ENCODE measurements at places on chromosomes 16 and 17. TPM values are rescaled to one million over a fixed set of nuclear protein-coding genes. Genes with fewer than 3 reads are reported as not detected.

GRCh38 chr17:8124350-8125153, 646 bp upstream of the HES7 start:
- DNase-seq = no peak

- no peak for DNase-seq
Measured at GRCh38 chr17:43427362-43428043, 28.7 kb downstream of the ARL4D start.

GRCh38 chr17:17044846-17045561, 2.7 kb downstream of the MPRIP start:
- peak; percentile 56 for DNase-seq

- DNase-seq = no peak
Measured at GRCh38 chr16:65312071-65312470, 190.2 kb upstream of the CDH11 start.

DNA sequence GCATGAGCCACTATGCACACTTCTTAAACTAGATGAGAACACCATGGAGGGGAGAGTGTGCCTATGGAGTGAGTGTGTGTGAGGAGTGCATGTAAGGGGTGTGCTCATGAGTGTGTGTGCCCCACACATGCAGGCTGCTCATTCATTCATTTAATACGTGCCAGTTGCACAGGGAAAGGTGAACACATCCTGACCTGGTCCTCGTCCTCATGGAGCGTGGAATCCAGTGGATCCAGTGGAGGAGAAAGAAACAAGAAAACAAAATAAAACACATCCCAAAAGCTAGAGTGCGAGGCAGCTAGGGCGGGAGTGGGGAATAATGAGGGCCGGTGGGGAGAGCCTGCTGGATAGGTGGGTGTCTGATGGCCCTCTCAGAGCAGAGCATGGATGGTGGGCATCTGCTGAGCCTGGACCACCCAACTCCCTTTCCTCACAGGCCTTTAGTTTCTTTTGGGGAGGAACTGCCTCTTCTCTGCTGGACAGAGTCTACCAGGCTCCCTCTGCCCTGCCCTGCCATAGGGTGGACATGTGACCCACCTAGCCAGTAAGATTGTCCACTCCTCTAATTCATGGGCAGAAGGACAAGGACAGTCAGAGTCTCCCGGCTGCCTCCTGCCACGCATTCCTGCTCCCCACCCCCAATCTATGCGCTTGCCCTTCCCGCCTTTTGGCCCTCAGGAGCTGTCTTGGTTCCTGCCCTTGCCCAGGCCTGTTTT, 204.3 kb downstream of the RAB11FIP4 start:
- no peak for DNase-seq

- no peak for DNase-seq
Measured at GRCh38 chr17:71869293-71869692, 251.5 kb upstream of the SOX9 start.

- DNase-seq = no peak
Measured at GRCh38 chr17:2965621-2966595, 97.5 kb downstream of the OR1D5 start.

DNA sequence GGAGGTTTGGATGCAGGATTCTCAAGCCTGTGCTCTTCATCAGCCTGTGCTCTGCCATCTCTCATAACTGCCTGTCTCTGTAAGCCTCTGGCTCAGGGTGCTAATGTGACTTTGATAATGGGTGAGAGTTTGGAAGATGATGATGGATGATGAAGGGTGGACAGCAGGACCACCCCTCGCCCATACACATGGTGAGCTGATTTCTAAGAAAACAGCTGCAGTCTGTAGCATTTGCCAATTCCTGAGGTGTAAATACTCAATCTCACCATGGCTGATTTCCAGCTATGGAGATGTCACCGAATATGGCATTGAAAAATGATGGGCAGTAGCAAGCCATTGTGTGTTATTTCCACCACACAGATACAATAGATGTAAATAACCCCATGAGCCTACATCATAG, 74.2 kb downstream of the ARSG start:
- no peak for DNase-seq

- DNase-seq = no peak
Measured at GRCh38 chr16:24538756-24539294, 541 bp upstream of the RBBP6 start.

DNA sequence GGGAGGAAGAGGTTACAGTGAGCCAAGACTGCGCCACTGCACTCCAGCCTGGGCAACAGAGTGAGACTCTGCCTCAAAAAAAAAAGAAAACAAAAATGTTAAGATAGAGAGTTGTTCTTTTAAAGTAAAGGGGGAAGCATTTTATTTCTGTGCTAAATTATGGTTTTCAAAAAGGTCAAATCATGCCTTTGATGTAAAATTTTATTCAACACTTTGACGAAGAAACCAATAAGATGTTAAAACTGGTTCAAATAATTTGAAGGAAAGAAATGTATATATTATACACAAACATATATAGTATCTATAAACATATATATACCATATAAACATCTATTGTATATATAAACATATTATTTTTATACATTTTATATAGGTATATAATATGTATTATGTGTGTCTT, 43.4 kb upstream of the RPH3AL start:
- DNase-seq = no peak

- DNase-seq = no peak
Measured at GRCh38 chr17:4344926-4345325, 21.5 kb downstream of the UBE2G1 start.

DNA sequence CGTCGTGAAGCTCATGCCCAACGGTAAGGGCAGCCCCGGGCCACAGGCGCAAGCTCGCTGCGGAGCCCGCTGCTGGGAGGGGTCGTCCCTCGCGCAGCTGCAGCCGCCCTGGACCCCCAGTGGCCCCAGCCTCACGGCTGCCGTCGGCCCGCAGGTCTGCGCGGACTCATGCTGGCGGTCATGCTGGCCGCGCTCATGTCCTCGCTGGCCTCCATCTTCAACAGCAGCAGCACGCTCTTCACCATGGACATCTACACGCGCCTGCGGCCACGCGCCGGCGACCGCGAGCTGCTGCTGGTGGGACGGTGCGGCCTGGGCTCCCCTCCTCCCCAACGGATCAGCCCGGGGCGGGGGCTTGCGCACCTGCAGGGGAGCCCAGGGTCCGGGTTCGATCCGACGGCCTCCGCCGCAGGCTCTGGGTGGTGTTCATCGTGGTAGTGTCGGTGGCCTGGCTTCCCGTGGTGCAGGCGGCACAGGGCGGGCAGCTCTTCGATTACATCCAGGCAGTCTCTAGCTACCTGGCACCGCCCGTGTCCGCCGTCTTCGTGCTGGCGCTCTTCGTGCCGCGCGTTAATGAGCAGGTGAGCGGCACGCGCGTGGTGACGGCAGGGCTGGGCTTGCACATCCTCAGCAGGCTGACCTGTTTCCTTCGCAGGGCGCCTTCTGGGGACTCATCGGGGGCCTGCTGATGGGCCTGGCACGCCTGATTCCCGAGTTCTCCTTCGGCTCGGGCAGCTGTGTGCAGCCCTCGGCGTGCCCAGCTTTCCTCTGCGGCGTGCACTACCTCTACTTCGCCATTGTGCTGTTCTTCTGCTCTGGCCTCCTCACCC, 5.8 kb downstream of the SLC5A2 start:
- no peak for DNase-seq

- no peak for DNase-seq
Measured at GRCh38 chr17:31294231-31294630, 2.8 kb downstream of the OMG start.

GRCh38 chr17:58084317-58084981, 1.2 kb downstream of the DYNLL2 start:
- DNase-seq = no peak

- no peak for DNase-seq
Measured at GRCh38 chr16:67605641-67606040, 39.3 kb upstream of the CARMIL2 start.

- no peak for DNase-seq
Measured at GRCh38 chr17:80393241-80393890, 21.6 kb upstream of the ENDOV start.

- DNase-seq = no peak
Measured at GRCh38 chr17:80960037-80960796, 31.4 kb upstream of the CHMP6 start.

GRCh38 chr17:2055292-2056205, 646 bp downstream of the HIC1 start:
- DNase-seq = no peak

- peak; percentile 68 for DNase-seq
Measured at GRCh38 chr17:56779898-56780777, 53.6 kb downstream of the C17orf67 start.

- DNase-seq = no peak
Measured at GRCh38 chr17:59826706-59827453, 65.9 kb downstream of the TUBD1 start.

GRCh38 chr17:14325618-14326167, 24.8 kb downstream of the HS3ST3B1 start:
- no peak for DNase-seq

- DNase-seq = no peak
Measured at GRCh38 chr16:55592306-55592705, 25.8 kb downstream of the CAPNS2 start.

- peak; percentile 79 for DNase-seq
Measured at GRCh38 chr16:73064212-73064993, 16.5 kb upstream of the ZFHX3 start.

GRCh38 chr17:16584273-16584995, 15.4 kb upstream of the ZNF287 start:
- DNase-seq = peak; percentile 96

DNA sequence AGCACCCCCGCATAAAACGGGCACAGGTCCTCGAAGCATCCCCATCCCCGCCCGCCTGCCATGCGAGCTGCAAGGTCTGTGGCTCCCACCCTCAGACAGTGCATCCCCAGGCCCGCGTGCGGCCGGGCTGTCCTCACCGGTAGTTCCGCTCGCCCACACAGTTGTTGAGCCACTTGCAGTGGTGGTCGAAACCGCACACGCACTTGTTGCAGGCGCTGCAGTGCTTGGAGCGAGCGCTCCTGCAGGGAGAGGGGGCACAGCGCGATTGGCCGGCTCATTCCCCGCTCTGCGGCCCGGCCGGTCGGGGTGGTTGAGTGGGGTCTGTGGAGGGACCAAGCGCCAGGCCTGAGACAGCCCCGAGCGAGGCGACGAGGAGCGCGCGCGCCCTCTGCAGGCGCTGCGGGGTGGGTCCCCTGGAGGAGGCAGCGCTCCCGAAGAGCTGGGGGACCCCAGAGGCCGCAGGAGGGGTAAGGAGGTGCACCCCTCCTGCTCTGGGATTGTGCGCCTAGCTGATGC, 6.0 kb upstream of the TPPP3 start:
- no peak for DNase-seq

DNA sequence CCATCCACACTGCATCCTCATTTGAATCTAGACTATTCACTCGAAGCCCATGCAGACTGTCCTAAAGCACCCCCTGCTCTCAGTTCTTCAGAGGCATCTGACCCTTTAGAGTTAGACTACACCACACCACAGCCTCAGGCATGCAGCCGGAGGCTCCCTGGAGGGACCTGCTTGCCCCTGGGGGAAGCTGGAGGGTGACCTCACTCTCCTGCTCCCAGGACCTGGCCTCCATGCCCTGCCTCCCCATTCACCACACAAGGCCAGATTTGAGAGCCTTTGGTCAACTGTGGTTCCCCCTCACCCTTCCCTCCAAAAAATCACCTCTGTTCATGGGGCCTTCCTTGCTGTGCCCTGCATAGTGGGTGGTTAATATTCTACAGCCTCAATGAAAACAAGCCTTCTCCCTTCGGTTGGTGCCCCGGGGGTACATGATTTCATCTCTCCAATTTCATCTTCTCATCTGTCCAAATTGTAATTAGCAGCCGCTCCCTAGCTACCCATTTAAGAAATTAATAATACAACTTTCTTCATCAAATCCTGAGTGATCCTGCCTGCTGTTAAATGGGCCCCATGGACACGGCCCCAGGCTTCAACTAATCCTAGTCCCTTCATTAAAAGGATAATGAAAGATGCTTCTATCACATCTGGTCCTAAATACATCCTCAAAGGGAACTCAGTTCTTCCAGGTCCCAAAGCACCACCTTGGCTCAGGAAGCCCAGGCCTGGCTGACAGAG, 24.4 kb downstream of the ABCC12 start:
- DNase-seq = no peak

DNA sequence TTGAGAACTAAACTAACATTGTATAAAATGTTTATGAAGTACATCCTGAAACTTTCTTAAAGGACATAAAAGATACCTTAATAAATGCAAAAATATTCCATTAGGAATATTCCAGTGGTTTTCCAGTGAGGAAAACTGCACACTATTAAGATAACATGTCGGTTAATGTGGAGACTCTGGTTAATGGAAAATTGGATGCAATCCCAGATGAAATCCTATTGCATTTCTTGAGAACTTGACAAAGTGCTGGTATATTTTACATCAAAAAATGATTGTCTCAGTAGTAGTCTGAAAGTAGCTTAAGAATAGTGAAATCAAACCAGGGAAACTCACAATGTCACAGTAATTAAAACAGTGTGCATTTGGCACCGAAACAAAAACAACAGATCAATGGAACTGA, 202.5 kb upstream of the MON1B start:
- DNase-seq = no peak

DNA sequence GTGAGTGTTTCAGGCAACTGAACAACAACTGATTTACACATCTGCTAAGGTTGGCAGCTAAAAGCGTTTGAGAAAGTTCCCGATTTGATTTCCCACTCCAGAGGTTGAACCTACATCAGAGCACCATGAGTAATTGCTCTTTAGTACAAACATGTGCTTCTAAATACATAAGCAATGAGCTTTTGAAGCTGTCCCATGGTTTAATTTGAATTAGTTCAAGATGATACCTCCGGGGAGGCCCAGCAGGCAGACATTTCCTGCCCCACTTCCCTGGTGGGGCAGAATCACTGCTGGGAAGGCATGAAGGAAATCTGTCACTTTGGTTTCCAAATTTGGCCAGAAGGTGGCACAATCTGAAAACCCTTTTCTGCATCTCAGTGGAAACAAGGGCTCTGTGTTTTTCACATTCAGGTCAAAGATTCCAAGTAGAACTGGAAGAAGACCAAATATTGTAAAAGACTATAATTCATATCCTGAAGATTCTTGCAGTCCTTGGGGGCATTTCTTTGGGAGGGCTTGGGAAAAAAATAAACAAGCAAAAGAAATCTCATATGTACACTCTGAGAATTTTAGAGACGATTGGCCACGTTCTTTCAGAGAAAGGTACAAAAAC, 176.2 kb upstream of the FAM20A start:
- peak; percentile 64 for DNase-seq

The ALDH3A1 gene
- 0.76 TPM for polyA plus RNA-seq

The NPIPA2 gene
- polyA plus RNA-seq = not detected

The PRSS33 gene
- not detected for polyA plus RNA-seq

The ELOB gene
- 647 TPM for polyA plus RNA-seq

The KRTAP1-5 gene
- polyA plus RNA-seq = not detected

The DBNDD1 gene
- polyA plus RNA-seq = 131 TPM

The RNF112 gene
- 14.3 TPM for polyA plus RNA-seq

The KRTAP4-9 gene
- polyA plus RNA-seq = not detected

The CASKIN1 gene
- 17.2 TPM for polyA plus RNA-seq

The NPIPA3 gene
- 0.93 TPM for polyA plus RNA-seq

The CCT6B gene
- 1.9 TPM for polyA plus RNA-seq

The SKAP1 gene
- 4.8 TPM for polyA plus RNA-seq
